ENCODE measurements at places on chromosomes 2 and 18. TPM values are rescaled to one million over a fixed set of nuclear protein-coding genes. Genes with fewer than 3 reads are reported as not detected.

DNA sequence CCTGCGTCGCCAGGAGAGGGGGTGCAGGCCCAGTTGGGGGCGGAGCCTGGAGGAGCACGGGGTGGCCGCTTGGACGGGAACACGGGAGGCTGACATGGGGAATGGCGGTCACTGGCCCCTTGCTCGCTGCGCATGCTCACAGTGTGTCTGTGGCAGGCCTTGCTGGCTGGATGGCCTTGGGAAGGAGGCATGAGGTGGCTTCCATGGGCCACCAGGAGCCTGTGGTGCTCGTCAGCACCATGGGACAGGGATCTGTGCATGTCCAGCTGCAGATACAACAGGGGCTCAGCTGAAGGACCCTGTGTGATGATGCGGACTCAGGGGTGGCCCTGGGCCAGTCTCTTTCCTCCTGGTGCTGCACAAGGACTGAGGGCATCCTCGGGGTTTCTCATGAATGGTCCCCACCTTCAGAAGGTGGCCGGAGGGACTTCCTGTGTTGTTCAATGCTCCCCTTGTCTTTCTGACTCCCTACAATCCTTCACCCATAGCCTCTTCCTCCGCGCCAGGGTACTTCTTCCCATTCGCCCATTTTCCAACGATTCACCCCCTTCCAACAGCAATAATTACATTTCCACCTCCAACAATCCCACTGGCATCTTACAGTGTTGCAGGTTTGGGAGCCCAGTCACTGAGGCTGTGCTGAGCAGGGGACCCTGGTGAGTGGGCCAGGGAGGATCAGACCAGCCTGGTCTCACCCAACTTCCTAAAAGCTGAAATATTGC, 3.4 kb upstream of the SP140L start:
- H3K27me3 ChIP-seq, result no peaks in the 10 kb centered on the region
- no peak overlapping the region for H3K4me3 ChIP-seq
- peaks cover 56% of the 10 kb centered on the region for H3K36me3 ChIP-seq
- peaks cover 71% of the 10 kb centered on the region for H3K4me1 ChIP-seq
- no peak for DNase-seq

GRCh38 chr2:1976728-1977416, 232.6 kb upstream of the PXDN start:
- DNase-seq, result no peak
- no peak overlapping the region for H3K4me3 ChIP-seq
- no peaks in the 10 kb centered on the region for H3K36me3 ChIP-seq
- H3K27me3 ChIP-seq, result no peaks in the 10 kb centered on the region
- H3K4me1 ChIP-seq, result no peaks in the 10 kb centered on the region

GRCh38 chr2:173720306-173720705, 244.9 kb downstream of the SP3 start:
- H3K4me1 ChIP-seq, result no peaks in the 10 kb centered on the region
- H3K27ac ChIP-seq, result no peak overlapping the region
- no peaks in the 10 kb centered on the region for H3K36me3 ChIP-seq
- no peak overlapping the region for H3K4me3 ChIP-seq
- DNase-seq, result no peak

DNA sequence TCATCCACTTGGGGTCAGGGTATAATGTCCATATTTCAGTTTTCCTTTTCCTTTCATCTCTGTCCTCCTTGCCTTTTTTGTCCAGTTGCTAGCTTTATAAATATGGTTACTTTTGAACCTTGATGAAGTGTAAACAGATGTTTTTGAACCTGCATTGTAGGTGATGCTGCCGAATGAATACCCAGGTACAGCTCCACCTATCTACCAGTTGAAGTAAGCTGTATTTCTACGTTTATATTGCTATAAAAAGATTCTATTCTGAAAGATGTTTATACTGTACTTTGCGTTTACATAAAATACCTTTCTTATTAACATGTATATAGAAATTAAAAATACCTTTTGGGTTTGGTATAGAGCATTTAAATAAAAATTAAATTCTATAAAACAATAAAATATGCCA, 2.2 kb downstream of the IMPACT start:
- H3K4me1 ChIP-seq, result peaks cover 24% of the 10 kb centered on the region
- H3K27me3 ChIP-seq, result peaks cover 8% of the 10 kb centered on the region
- H3K27ac ChIP-seq, result no peak overlapping the region
- H3K4me3 ChIP-seq, result no peak overlapping the region
- peaks cover 15% of the 10 kb centered on the region for H3K36me3 ChIP-seq

DNA sequence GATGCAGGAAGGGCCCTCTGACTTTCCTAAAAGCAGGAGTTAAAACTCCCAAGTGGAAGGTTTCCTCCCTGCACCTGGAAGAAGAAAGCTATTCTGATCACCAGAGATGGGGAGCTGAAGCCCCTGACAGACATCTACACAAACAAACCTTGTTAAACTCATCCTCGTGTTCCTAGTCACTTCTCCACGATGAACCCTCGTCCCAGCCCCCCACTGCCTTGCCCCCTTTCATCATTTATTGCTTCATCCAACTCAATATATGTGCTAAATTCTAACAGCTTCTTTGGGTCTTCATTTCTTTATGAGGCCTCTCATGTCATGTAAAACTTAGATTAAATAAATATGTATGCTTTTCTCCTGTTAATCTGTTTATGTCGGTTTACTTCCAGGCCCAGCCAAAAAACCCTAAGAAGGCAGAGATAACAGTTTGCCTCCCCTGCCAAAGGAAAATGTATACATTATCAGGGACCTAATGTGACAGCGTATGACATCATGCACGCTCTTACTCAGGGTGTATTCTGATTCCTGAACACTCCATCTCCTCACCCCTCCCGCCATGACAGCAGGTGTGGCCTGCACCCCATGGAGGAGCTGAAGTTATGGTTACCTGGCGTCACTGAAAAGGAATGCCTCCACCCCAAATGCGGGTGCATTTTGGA, 287.2 kb downstream of the STK39 start:
- no peak for DNase-seq
- no peaks in the 10 kb centered on the region for H3K4me1 ChIP-seq
- no peak overlapping the region for H3K4me3 ChIP-seq
- no peaks in the 10 kb centered on the region for H3K27me3 ChIP-seq

Gene EPHA4
- total RNA-seq, result 11.8 TPM

Gene C18orf54
- total RNA-seq, result 12.3 TPM

Gene C1QL2
- not detected for total RNA-seq

Gene ANKRD30BL
- total RNA-seq, result not detected

Gene ANTXR1
- not detected for total RNA-seq

Data from activated CD4-positive, alpha-beta memory T cell treated with anti-CD3 and anti-CD28 coated beads, Interleukin-2, amount 10 ng/mL, durations not matched to agents 7 days and 5 days (primary cell).